ENCODE measurements at places on chromosomes 6 and 20.

DNA sequence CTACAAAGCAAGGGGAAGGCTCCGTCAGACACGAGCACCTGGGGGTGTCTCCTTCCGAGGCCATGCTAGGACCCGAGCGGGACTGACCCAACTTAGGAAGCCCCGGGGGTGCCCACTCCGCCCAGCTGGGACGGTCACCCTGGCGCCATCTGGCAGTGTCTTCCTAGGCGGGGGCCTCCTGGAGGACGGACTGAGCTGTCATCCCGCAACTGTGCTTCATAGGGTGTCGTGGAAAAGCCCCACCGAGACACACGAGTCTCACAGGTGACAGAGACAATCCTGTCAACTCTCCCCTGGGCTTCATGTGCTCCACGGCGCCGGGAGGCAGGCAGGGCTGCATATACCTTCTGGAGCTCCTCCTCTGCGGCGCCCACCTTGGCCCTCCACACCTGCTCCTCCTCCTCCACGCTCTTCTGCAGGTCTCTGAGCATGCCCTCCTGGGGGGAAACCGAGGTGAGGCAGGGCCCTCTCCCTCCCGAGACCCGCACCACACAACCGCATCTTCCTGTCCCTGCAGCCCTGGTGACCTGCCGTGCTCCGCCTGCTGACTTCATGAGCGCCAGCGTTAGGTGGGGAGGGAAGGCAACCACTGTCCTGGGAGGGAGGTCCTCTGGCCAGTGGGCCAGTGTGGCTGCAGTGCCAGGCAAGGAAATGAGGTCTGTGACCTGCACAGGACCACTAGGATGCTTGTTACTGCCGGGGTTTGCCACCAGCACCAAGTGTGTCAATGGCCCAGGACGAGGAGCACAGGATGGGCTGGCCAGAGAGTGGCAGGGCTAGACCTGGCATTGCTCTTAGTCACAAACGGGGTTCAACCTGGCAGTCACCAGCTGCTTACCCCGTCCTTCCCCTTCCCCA lies 50.7 kb downstream of the DSTN start:
- no peak for DNase-seq

GRCh38 chr6:132948889-132949288 lies 134.5 kb downstream of the RPS12 start:
- no peak for DNase-seq

DNA sequence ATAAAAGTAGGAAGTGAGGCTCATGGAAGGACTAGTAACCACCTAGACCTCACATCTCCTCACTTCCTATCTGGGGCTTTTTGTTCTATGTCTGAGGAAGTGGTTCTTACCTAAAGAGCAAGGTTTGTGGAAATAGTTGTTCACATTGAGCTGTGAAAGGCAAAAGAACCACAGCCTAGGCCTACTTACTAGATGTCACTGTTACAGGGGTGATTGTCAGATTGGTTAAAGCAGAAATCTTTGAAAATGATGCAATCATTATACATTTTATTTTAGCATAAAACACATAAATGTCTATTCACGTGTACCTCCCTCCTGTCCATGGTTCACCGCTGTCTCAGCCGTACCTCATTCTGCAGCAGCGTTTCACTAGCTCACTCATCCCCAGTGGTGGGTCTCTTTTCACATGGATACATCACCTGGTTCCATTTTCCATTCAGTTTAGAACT lies 268.8 kb downstream of the TMEM242 start:
- DNase-seq: no peak

GRCh38 chr6:152209211-152209610 lies 401.7 kb downstream of the ESR1 start:
- DNase-seq: no peak

- DNase-seq: no peak
These were observed 677.0 kb downstream of the PRKN start for GRCh38 chr6:162050579-162050978.
